IPS-NIHi11 (cell line): ENCODE measurements at places on chromosomes 7 and 10.

- DNase-seq: no peak
Observed at GRCh38 chr7:27688646-27689045, 26.0 kb upstream of the HIBADH start.

- peak; percentile 28 for DNase-seq
Observed at GRCh38 chr10:96585736-96586418, 935 bp downstream of the TM9SF3 start.

GRCh38 chr7:135964274-135964673, 12.9 kb downstream of the MTPN start:
- no peak for DNase-seq

DNA sequence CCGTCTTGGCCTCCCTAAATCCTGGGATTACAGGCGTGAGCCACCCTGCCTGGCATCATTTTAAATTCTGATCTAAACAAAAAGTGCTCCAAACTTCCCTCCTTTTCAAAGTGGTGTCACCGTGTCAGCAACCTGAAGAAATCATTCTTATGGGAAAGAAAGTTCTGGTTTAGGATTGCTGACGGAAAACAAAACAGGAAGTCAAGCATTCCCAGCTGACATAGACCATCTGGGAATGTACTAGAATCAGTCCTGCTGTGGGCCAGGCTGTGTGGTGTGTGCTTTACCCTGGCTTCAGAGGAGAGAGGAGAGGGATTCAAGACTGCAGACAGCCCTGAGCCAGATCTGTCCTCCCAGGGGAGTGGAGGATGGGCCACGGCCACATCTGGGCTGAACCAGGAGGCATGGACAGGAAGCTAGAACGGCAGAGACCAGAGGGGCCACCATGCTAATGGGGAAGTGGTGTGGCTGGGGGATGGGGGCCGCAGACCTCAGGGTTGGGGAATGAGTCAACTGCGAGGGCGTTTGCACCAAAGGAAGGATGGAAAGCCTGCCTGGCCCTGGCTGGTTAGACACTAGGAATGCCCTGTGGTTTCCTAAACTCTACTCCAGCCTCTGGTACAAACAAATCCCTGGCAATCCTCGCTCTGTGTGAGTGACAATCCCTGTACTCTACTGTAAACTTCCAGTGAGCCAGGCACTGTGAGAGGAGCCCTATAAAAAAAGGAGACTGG, 16.7 kb upstream of the CLIP2 start:
- DNase-seq: peak; percentile 46

DNA sequence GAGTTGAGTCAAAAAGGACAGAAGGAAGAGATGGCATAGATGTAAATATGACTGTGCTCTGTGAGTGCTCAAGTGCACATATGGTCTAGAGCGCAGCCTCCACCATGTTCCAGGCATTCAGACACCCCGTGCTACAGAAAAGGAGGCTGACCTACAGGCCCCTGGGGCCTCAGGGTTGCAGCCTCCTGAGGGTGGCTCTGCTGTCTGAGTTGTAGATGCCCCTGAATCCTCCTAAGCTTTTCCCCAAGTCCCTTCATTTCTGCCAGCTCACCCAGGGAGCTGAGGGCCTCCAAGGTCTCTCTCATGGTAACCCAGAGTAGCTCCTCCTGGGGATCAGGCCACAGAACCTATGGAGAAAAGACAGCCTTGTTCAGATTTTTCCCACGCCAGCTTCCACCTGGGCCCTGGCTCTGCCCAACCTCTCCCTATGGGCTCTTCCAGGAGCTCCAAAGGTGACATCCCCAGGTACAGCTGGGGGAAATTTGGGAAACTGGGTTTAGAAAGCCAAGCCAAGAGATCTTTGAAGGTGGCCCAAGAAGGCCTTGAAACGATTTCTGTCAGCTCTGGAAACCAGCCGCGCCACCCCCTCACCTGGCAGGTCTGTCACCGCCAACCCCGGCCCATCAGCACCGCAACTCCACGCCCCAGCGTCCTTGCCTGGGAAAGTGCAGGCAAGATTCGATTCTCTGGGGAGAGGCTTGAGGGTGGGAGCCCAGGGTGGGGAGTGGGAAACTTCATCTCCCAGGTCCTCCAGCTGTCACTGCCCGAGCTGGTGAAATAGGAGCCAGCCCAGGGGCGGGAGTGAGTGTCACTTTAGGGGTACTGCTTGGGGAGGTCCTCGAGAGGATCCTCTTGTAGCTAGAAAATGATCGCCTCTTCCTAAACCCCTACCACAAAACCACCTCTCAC, 2.4 kb downstream of the ZNF467 start:
- no peak for DNase-seq

- no peak for DNase-seq
Observed at GRCh38 chr7:1214516-1214915, 18.2 kb upstream of the UNCX start.

- no peak for DNase-seq
Observed at GRCh38 chr10:86046845-86047460, 319.6 kb downstream of the GRID1 start.

DNA sequence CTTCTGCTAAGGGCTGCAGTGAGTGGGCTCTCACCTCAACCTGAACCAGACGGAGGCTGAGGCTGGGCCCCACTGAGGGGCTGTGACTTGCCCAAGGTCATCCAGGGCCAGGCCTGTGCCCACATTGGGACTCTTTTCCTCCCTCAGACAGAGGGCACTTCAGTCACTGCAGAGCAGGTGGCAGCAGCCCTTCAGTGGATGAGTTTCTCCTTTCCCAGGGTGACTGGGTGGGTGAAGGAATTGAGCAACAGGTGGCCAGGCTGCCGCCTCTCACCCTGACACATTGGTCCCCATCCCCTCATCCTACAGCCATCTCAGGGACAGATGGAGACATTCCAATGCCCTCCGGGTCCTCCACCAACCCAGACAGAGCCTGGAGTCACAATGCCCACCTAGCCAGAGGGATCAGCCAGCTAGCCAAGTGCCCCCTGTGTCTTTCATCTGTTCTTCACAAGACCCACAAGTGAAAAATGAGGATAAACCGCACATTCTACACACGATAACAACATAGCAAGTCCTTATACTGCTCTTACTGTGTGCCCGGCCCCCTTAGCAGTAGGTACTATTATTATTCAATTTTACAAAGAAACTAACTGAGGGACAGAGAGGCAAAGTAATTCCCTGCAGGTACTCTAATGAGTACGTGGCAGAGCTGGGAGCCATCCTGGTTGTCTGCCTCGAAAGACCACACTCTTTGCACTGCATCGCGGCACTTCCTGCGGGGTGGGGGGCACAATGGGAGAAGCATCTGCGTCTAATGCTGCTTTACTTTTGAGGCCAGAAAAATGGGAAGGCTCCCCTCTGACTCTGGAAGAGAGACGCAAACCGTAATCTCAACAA, 1.7 kb upstream of the SLC18A3 start:
- DNase-seq: no peak

GRCh38 chr10:132848291-132848701, 62.3 kb upstream of the NKX6-2 start:
- peak; percentile 50 for DNase-seq

- no peak for DNase-seq
Observed at GRCh38 chr7:95861041-95861440, 88.7 kb downstream of the DYNC1I1 start.

DNA sequence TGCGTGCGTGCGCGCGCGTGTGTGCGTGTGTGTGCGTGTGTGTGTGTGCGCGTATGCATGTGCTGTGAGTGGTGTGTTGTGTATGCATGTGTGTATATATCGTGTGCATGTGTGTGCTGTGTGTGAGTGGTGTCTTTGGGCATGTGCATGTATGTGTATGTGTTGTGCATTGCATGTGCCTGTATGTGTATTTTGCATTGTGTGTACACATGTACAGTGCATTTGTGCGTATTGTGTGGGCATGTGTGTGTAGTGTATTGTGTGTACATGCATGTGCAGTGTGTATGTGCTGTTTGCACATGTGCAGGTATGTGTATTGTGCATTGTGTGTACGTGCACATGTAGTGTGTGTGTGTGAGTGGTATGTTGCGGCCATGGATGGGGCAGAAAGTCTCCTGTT, 6.0 kb upstream of the DPYSL4 start:
- DNase-seq: no peak

- no peak for DNase-seq
Observed at GRCh38 chr10:22704942-22705341, 9.4 kb downstream of the PIP4K2A start.

GRCh38 chr7:15326044-15326644, 235.7 kb downstream of the AGMO start:
- peak; percentile 10 for DNase-seq
